Hindlimb muscle (tissue), 1 donor: ENCODE measurements at places on chromosomes 6 and 20. TPM values are rescaled to one million over a fixed set of nuclear protein-coding genes. Genes with fewer than 3 reads are reported as not detected.

The RAB23 gene
- polyA plus RNA-seq = 10.1 TPM

DNA sequence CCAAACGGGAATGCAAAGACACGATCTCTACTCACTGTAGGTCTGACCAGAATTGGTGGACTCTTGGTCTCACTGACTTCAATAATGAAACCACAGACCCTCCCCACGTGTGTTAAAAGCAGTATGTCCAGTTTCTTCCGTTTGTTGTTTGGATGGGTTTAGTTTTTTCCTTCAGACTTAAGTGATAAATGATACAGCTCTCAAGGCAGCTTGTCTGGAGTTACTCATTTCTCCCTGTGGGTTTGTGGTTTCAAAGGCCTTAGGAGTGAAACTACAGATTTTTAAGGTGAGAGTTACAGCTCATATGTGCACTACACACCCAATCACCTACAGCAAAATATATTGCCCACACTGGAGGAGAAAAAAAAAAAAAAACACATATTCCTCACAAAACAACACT is 86.7 kb upstream of the STMND1 start:
- no peak for DNase-seq

DNA sequence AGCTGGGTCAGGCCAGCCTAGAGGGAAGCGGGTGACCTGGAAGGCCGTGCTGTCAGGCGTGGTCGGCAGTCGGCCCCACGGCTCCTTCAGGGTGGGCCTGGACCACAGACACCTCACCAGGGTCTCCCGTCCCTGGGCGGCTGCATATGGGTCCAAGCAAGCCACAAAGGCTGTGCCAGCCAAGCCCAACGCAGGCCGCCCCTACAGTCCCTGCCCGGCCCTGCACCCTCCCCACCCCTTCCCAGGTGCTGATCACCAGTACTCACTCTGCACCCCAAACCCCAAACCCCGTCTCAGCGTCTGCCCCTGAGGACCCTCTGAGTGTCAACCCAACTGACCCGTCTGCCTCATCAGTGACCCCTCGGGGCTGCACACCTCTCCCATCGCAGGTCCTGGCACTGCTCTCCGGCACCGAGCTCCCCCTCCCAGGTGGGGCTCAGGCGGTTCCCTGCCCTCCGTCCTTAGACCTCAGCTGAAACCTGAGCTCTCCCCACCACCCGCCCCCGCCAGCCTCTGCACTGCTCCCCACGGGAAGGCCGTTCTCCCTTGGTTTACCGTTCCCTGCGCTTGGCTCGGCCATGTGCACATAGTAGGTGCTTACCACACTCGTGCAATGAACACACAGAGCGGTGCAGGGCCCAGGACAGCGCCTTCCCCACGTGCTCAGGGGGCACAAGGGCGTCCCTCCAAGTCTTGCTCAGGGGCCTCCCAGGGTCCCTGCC is 1.5 kb upstream of the PPDPF start:
- DNase-seq = no peak

GRCh38 chr20:13200767-13201500 is 20.1 kb upstream of the ISM1 start:
- no peak for DNase-seq
